Large intestine (tissue), 12 donors: ENCODE measurements at places on chromosomes 1 and 21. TPM values are rescaled to one million over a fixed set of nuclear protein-coding genes. Genes with fewer than 3 reads are reported as not detected.

GRCh38 chr1:68819190-68819829, 322.4 kb upstream of the DEPDC1 start:
- no peak overlapping the region for H3K4me3 ChIP-seq
- H3K27ac ChIP-seq: no peak overlapping the region
- no peaks in the 10 kb centered on the region for H3K36me3 ChIP-seq
- no peak for DNase-seq
- no peaks in the 10 kb centered on the region for H3K4me1 ChIP-seq

Gene LORICRIN
- polyA plus RNA-seq: not detected

GRCh38 chr1:3375245-3375644, 79.2 kb upstream of the ARHGEF16 start:
- H3K36me3 ChIP-seq: no peaks in the 10 kb centered on the region
- DNase-seq: no peak
- no peak overlapping the region for H3K4me3 ChIP-seq
- H3K4me1 ChIP-seq: no peaks in the 10 kb centered on the region

GRCh38 chr1:164504749-164505148, 54.2 kb upstream of the PBX1 start:
- no peak overlapping the region for H3K4me3 ChIP-seq
- no peaks in the 10 kb centered on the region for H3K36me3 ChIP-seq
- H3K4me1 ChIP-seq: no peaks in the 10 kb centered on the region
- no peaks in the 10 kb centered on the region for H3K27me3 ChIP-seq
- DNase-seq: no peak

Gene LRRN2
- polyA plus RNA-seq: 5.9 TPM

Gene TSPAN1
- polyA plus RNA-seq: 17.8 TPM

Gene CITED4
- 4.3 TPM for polyA plus RNA-seq

GRCh38 chr1:18128298-18128697, 20.7 kb downstream of the IGSF21 start:
- peak; percentile 77 for DNase-seq
- H3K27me3 ChIP-seq: peaks cover 7% of the 10 kb centered on the region
- no peaks in the 10 kb centered on the region for H3K36me3 ChIP-seq
- no peak overlapping the region for H3K4me3 ChIP-seq
- H3K27ac ChIP-seq: peak overlapping the region; percentile 39

DNA sequence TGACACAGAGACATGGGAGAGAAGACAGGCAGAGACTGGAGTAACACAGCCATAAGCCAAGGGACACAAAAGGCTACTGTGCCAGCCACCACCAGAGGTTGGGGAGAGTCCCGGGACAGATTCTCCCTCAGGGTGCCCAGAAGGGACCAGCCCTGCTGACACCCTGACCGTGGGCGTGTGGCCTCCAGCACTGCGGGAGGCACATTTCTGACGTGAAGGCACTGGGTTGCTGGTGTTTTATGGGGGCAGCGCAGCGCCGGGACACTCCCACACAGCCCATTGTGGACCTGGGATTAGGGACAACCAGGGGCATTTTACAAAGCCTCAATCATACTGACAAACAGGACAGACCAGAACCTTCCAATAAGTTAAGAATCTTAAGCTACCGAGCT, 26.2 kb downstream of the PRDM15 start:
- no peak for DNase-seq

- H3K27ac ChIP-seq: no peak overlapping the region
- H3K4me1 ChIP-seq: no peaks in the 10 kb centered on the region
- peaks cover 5% of the 10 kb centered on the region for H3K27me3 ChIP-seq
- no peak for DNase-seq
- H3K4me3 ChIP-seq: no peak overlapping the region
- H3K36me3 ChIP-seq: no peaks in the 10 kb centered on the region
Observed at GRCh38 chr1:30275926-30276764, 447.2 kb downstream of the MATN1 start.

Gene OR1C1
- not detected for polyA plus RNA-seq

GRCh38 chr1:54012008-54012325, 6.0 kb downstream of the LDLRAD1 start:
- no peak overlapping the region for H3K4me3 ChIP-seq
- DNase-seq: no peak
- H3K27ac ChIP-seq: no peak overlapping the region
- no peaks in the 10 kb centered on the region for H3K36me3 ChIP-seq
- H3K4me1 ChIP-seq: peaks cover 28% of the 10 kb centered on the region
- H3K27me3 ChIP-seq: no peaks in the 10 kb centered on the region

DNA sequence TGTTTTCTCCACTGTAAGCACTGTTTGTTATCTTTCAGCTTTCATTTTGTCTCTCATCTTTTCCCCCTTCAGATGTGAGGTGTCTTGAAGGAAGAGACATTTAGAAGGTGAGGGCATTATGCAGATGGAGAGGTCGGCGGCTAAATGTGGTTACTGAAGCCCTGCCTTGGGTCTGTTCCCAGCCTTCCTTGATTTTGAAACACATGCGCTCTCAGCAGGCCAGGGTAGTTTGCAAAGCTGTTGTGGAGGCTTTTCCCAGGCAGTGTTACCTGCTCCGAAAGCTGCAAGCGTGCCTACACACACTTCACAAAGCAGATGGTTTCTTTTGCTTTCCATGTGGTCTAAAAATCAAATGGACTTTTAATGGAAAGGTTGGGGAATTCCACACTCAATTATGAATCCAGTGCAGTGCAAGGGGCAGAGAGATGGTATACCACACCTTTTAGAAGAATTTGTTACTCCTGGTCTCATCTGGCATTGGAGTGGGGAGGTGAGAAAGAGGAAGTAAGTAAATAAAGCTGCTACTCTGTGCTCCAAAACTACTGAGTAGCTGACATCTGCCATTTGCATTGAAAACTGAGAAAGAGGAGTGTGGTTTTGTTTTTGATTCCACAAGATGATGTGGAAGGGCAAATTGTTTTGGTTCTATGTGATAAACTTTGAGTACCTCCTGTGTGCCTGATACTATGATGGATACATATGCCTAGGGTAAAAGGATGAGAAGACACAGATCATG, 91.9 kb downstream of the NFIA start:
- H3K4me3 ChIP-seq: no peak overlapping the region
- peaks cover 2% of the 10 kb centered on the region for H3K36me3 ChIP-seq
- H3K4me1 ChIP-seq: no peaks in the 10 kb centered on the region
- DNase-seq: no peak

DNA sequence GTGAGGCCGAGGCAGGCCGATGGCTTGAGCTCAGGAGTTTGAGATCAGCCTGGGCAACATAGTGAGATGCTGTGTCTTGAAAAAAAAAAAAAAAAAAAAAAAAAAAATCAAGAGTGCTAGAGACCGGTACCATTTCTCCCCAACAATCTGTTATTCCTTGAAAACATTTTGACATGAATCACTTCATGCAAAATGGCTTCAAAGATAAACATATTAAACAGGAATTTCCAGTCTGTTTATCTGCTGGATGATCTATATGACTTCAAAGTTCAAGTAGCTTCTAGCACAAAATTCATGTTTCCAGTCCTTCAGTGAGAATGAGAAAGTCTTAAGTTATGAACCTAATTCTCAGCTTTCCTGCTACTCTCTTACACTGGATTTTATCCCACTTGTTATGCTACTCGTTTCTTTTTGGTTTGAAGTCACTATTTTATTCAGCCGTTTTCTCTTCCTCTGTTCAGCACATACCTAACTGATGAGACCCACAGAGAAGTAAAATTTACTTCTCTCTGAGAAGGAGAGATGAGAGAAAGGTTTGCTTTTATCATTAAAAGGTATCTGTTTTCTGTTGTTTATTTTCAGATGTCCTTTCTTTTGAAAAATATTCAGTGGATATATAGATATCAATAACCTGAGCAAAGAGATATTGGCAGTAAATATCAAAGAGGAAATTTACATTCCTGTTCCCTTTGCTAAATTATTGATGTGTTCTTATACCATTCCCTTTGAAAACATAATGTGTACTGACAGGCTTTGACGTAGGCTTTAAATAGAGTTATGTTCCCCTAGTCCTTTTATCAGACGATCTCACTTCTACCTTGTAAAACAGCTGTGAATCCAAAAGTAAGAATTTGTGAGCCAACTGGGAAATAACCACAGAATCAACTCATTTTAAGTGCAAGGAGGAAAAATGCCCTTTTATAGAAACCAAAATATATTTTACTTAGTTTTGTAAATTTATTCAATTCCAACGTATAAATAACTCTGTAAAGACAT, 38.2 kb downstream of the CD46 start:
- peaks cover 34% of the 10 kb centered on the region for H3K36me3 ChIP-seq
- DNase-seq: peak; percentile 63
- H3K4me1 ChIP-seq: peaks cover 19% of the 10 kb centered on the region
- no peak overlapping the region for H3K4me3 ChIP-seq

GRCh38 chr1:119364640-119365039, 3.9 kb upstream of the HAO2 start:
- DNase-seq: no peak
- H3K4me1 ChIP-seq: no peaks in the 10 kb centered on the region
- no peaks in the 10 kb centered on the region for H3K27me3 ChIP-seq
- H3K27ac ChIP-seq: no peak overlapping the region
- no peaks in the 10 kb centered on the region for H3K36me3 ChIP-seq

- H3K27me3 ChIP-seq: no peaks in the 10 kb centered on the region
- no peaks in the 10 kb centered on the region for H3K4me1 ChIP-seq
- H3K36me3 ChIP-seq: no peaks in the 10 kb centered on the region
- H3K4me3 ChIP-seq: no peak overlapping the region
- H3K27ac ChIP-seq: no peak overlapping the region
- DNase-seq: no peak
Observed at GRCh38 chr1:190320952-190321351, 156.7 kb downstream of the BRINP3 start.

Gene IL12RB2
- polyA plus RNA-seq: 1.1 TPM

Gene HNRNPCL2
- not detected for polyA plus RNA-seq

Gene CHODL
- 1.2 TPM for polyA plus RNA-seq

DNA sequence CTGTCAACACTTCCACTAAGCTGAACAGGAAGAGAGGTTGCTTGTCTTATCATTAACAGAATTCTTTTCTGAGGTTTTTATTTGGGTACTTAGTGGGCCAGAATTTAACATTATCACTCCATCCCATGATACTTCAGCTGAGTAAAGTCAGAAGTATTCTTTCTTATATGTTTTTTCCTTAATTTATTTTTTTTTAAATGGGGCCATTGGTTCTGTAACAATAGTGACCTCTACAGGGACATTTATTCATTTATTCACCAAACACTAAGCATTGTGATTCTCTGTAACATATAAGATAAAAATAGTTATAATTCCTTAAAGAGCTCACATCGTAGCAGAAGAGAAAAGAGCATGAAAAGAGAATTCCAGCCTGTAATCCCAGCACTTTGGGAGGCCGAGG, 9.8 kb downstream of the GREM2 start:
- H3K27ac ChIP-seq: no peak overlapping the region
- no peaks in the 10 kb centered on the region for H3K36me3 ChIP-seq
- no peak for DNase-seq
- H3K4me3 ChIP-seq: no peak overlapping the region
- H3K4me1 ChIP-seq: no peaks in the 10 kb centered on the region

DNA sequence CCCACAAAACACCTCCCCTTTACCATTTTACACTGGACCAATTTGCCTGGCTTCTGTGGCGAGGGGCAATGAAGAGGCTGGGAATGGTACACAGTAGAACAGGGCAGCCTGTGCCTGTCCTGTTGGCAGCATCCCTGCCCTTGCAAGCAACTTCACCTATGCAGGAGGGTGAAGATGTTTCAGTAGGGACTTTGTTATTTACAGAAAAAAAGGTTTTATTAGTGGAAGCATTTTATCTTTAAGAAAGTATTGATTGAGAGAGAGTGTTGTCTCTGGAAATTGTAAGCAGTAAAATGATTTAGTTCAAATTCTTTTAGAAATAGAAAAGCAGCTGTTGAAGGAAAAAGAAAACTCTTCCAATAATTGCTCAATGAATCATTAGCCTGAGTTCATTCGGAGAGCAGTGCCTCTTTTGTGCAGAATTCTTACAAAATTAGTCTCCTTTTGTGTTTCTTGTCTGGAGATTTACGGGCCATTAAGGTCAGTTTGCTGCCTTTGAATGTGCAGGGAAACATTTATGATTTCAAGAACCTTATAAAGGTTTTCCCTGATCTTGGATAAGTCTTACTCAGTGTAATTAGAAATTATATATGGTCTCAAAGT, 49.1 kb downstream of the HHAT start:
- H3K4me1 ChIP-seq: no peaks in the 10 kb centered on the region
- H3K4me3 ChIP-seq: no peak overlapping the region
- no peak overlapping the region for H3K27ac ChIP-seq
- no peaks in the 10 kb centered on the region for H3K36me3 ChIP-seq
- H3K27me3 ChIP-seq: no peaks in the 10 kb centered on the region

DNA sequence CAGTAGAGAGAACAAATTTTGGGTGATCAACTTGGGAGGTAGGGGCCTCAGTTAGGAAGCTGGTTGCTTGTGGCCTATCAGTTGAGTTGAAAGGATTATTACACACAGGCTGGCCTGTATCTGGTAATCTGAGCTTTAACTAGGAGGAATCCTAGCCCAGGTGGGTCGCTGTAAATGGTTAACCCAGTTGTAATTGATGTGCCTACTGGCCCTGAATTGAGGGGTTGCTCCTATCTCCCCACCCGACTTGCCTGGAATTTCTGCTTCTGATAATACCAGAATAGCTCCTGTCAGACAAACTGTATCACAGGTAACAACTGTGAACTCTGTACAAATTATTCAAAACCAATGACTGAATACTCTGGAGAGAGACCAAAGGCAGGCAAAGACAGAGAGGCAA, 210.4 kb upstream of the RUNX1 start:
- peaks cover 13% of the 10 kb centered on the region for H3K4me1 ChIP-seq
- DNase-seq: peak; percentile 36
- H3K27me3 ChIP-seq: no peaks in the 10 kb centered on the region
- no peaks in the 10 kb centered on the region for H3K36me3 ChIP-seq

DNA sequence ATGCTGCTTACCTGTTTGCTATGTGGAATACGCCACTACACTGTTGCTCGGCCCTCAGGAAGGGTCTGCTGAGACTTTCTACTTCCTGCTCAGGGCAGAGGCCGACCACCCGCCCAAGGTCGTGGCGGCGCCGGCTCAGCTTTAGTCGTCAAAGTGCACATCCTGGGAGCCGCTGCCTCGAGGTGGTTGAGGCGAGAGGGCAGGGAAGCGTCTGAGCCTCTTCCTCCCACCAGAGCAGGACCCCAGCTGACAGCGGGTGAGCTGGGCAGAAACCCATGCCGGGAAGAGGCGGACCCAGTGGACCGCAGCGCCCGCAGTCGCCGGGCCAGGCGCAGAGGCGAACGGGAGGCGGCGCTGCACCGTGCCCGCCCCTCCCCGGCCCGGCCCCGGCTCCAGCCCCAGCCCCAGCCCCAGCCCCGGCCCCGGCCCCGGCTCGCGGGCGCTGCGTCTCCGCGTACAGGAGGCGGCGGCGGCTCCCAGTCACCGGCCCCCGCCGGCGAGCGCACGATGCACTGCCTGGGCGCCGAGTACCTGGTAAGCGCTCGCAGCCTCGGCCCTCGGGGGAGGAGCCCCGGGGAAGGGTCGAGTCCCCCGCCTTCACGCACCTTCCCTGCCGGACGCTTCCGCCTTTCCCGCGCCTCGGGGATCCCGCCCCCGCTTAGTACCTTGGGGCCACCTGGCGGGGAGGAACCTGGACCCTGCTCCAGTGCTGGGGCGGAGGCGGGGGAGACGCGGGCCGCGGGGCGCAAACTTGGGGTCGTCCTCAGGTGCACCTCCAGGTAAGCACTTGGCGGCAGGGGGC, at the start of gene SLC44A3:
SLC44A3 (plus strand) TSS at position 413 of the 802 bp plus-strand sequence; CDS start at position 508, 95 bp downstream.
- H3K4me3 ChIP-seq: peak within 1 kb of the TSS; percentile 94
- H3K4me1 ChIP-seq: peaks cover 18% of the 10 kb centered on the region
- peaks cover 2% of the 10 kb centered on the region for H3K36me3 ChIP-seq
- peak within 1 kb of the TSS; percentile 95 for H3K27ac ChIP-seq
- no peaks in the 10 kb centered on the region for H3K27me3 ChIP-seq
- DNase-seq: peak; percentile 88

- H3K36me3 ChIP-seq: no peaks in the 10 kb centered on the region
- no peaks in the 10 kb centered on the region for H3K4me1 ChIP-seq
- H3K4me3 ChIP-seq: no peak overlapping the region
Observed at GRCh38 chr1:87410776-87411480, 82.2 kb downstream of the LMO4 start.

Gene IQCC
- 5.5 TPM for polyA plus RNA-seq

- peaks cover 2% of the 10 kb centered on the region for H3K27me3 ChIP-seq
- no peaks in the 10 kb centered on the region for H3K36me3 ChIP-seq
- H3K4me1 ChIP-seq: peaks cover 4% of the 10 kb centered on the region
- DNase-seq: peak; percentile 61
Observed at GRCh38 chr1:9127395-9128165, 1.3 kb downstream of the GPR157 start.
